SW480 (cell line): ENCODE measurements at places on chromosomes 1 and 21.

DNA sequence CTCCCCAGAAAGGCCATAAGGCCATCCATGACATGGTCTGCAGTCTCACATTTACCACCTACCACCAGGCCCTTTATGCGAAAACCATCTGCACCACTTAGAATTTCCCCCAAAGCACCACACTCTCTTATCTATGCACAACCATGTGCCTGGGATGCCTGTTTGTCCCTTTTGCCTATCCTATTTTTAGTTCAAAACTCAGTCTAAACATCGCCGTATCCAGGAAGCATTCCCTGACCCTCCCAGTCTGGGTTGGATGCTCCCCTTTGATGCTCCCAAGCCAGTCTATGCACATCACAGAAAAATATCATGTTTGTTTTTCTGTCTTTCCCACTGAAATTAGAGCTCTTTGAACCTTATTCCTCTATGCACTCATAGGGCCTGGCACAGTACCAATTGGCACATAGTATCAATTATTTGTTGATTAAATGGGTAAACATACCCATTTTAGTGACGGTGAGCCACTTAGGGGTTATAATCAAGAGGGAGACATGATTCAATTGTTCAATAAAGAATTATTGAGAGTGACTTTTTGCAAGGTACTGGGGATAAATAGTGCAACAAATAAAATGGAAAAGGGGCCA is 6.7 kb downstream of the MPL start:
- DNase-seq = no peak

- DNase-seq = no peak
These were observed 258.3 kb downstream of the SPATA17 start for GRCh38 chr1:217889401-217889800.

DNA sequence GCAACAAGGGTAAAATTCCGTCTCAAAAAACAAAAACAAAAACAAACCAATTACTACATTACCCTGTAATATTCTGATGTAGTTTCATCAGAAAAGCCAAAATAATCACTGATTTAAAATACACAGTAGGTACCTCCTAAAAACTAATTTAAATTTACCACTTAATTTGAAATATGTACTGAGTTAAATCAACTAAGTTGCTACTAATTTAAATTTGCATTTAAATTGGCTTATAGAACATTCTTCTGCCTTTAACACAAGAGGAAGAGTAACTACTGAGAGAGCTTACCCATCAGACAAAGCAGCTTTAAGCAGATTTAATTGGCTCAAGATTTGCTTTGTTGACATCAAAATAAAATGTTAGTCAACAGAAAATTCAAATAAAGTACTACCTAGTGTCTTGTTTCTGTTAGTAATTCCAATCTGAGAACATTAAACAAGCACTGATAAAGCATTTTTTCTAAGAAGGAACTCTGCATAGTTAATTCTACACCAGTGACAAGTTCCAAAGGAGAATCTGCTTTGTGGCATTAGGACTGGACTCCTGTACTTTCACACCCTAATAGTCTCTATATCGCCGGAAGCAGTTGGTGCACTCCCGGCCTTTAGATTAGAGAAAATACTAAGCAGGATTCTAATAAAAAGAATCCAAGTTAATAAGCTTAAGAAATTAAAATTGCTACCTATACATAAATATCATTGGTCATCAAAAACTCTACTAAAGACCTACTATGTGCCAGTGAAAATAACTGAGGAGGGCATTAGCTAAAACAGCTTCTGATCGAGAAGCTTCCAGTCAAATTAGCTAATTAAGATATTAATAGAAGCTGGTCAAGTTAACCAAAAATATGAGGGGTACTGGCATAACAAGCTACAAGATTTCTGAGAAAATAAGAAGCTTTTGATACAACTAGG is 8.4 kb downstream of the LUZP1 start:
- DNase-seq = no peak

DNA sequence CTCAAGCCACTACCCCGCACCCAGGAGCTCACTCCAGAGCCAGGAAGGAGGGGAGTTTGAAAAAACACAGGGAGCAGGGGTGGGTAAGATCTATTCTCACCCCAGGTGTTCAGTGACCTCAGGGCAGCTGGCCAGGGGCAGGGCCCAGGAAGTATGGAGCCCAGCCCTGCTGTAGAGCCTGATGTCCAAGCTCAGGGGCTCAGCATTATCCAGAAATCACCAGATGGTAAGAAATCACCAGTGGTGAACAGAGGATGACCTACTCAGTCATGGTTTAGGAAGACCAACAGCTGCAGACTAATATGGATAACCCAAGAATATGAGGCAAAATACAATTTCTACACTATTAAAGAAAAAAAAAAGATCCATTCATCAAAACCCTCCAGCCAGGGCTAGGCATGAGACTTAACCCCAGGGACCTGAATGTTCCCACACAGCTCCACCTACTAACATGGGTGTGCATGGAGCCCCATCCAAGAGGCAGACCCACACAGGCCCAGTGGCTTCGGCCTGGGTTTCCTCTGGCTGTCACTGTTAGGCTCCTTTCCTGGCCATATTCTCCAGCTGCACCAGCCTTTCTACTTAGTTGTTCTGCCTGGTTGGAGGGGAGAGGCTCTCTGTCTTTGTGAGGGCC is 67.6 kb downstream of the KCNN3 start:
- no peak for DNase-seq

- DNase-seq = no peak
These were observed 104.8 kb upstream of the GJB5 start for GRCh38 chr1:34650090-34650489.

DNA sequence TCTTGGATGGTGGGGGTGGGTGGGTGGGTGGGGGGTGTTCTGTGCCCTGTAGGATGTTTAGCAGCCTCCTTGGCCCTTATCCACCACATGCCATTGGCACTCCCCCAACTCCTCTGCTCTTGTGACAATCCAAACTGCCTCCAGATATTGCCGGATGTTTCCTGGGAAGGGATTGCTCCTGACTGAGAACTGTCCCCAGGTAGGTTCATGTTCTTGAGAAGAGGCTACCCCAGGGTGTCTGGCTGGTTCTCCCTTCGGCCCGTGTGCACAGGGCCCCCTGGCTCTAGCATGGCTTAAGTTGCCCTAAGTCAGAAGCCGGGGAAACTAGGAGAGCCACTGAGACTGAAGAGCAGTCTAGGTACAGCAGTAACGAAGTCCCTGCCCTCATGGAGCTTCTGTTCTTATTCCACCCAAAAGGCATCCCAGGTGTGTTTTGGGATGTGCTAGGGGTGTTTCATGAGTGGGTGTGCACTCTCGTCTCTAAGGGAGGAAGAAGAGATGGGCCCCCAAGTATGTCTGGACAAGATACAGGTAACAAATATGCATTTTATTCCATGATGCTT is 19.8 kb upstream of the THRAP3 start:
- no peak for DNase-seq

GRCh38 chr1:154239491-154239890 is 18.7 kb downstream of the UBAP2L start:
- no peak for DNase-seq

- DNase-seq = no peak
These were observed 35.2 kb downstream of the OBSCN start for GRCh38 chr1:228243093-228243492.

GRCh38 chr1:176789571-176790090 is 326.7 kb downstream of the PAPPA2 start:
- DNase-seq = peak; percentile 2

- no peak for DNase-seq
These were observed 60.6 kb downstream of the MEGF6 start for GRCh38 chr1:3550511-3551289.

GRCh38 chr1:22431965-22432364 is 19.7 kb upstream of the ZBTB40 start:
- no peak for DNase-seq

- DNase-seq = no peak
These were observed 143.8 kb downstream of the TGFB2 start for GRCh38 chr1:218488986-218489385.

- DNase-seq = no peak
These were observed 176.9 kb upstream of the FMN2 start for GRCh38 chr1:239914751-239915231.

DNA sequence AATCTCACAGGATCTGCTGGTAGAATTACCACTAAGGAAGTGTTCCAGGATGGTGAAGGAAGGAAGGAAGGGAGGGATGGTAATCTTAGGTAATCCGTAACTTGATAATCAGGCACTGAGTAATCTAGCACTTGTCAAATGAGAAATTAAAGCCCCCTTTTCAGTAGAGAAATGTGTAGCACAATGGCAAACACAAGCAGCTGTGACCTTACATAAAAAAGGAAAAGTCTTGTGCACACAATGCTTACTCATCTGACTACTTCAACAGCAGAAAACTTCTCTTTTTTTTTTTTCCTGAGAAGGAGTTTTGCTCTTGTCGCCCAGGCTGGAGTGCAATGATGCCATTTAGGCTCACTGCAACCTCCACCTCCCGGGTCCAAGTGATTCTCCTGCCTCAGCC is 6.1 kb downstream of the NUP210L start:
- no peak for DNase-seq

DNA sequence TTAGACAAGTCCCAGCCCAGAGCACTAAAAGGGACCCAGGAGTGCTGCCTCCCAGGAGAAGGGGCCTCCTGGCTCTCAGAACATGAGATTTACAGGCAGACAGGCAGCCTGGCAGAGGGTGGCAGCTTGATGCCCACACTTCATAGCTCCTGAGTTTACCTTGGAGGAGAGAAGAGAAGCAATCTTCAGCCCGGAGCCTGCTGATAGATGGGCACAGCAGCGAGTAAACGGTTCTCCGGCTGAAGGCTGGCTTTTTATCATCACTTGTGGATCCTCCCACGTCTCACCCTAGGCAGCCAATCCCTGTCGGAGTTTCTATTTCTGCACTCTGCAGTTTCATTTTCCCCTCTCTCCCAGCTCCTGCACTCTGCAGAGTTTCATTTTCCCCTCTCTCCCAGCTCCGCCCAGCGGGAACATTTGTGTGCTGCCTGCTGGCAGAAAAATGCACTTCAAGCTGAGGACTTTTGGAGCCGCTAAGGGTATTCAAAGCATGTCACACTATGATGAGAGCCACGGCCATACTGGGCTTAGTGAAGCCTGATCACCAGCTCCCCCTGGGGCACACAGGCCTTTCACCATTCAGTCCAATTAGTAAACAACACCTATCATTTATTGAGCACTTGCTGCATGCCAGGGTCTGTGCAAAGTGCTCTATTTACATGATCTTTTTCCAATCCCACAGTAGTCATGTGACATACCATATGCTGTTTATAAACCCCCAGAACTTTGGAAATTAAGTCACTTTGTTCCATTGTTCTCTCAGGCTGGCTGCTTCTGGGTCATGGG is at the start of gene IFI6:
Gene IFI6, minus strand, starts transcription at position 229 of the 786 bp plus-strand sequence. CDS start 2,878 bp downstream, outside the sequence.
- peak; percentile 95 for DNase-seq

- peak; percentile 47 for DNase-seq
These were observed 1.0 kb downstream of the MARCKSL1 start for GRCh38 chr1:32334864-32335534.

GRCh38 chr1:17829579-17829978 is 74.4 kb downstream of the ACTL8 start:
- DNase-seq = no peak

DNA sequence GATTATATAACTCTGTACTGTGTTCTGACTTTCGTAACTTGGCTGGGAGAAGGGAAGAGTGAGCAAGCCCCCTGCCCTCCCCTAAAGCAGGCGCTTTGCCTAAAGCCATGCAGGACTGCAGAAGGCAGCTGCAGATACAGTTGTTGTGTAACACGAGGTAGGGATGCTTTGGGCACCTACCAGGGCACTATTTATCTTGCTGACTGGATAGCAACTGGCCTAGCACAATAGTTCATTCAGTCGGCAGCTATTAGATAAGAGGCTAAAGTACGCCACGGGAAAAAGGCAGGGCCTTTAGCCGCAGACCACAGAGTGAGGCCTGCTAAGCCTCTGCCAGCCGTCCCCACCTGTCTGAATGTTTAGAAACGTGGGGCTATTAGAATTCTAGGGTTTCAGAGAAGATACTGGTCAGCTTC is 80.9 kb downstream of the TTC3 start:
- peak; percentile 93 for DNase-seq

GRCh38 chr1:162678439-162678838 is 46.2 kb downstream of the DDR2 start:
- DNase-seq = no peak

GRCh38 chr1:89100412-89100811 is 25.5 kb downstream of the GBP2 start:
- no peak for DNase-seq

DNA sequence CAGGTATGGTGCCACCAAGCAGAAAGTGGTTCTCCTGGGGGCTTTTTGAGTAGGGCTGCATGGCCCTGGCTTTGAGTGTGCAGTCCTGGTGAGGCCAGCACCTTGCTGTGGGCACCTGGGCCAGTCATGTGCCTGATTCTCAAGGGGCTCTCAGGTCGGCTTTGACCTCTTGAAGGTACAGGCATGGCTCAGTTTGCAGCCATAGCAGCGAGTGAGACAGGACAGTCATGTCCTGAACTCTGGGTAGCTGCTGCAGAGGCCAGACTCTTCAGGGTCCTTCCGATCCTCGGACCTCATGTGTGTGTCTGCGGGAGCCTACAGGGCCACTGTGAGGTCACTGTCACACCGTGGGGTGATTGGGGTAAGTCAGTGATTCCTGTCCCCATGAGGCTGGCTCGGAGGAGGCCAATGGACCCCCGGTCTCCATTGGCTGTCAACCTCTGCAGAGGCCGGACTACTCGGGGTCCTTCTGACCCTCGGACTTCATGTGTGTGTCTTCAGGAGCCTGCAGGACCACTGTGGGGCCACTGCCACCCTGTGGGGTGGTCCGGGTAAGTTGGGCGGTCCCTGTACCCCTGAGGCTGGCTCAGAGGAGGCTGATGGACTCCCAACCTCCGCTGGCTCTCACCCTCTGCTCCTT is 95.2 kb upstream of the C1orf174 start:
- no peak for DNase-seq

DNA sequence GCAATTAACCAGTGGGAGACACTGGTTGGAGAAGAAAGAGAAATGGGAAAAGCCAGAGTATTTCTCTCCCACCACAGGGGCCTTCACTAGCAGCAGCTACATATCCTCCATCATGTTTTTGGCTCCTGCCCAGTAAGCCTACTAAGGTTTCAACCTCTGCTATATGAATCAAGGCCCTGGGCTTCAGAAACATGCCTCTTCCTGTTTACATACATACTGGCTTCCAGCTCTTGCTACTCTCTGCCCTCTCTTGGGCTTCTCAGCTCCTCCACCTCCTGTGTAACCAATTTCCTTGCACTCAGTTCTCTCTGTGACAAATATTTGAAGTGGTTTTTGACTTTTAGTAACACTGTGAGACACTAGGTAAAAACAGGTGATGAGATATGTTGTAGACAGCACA is 80.8 kb downstream of the LRRC7 start:
- DNase-seq = no peak

DNA sequence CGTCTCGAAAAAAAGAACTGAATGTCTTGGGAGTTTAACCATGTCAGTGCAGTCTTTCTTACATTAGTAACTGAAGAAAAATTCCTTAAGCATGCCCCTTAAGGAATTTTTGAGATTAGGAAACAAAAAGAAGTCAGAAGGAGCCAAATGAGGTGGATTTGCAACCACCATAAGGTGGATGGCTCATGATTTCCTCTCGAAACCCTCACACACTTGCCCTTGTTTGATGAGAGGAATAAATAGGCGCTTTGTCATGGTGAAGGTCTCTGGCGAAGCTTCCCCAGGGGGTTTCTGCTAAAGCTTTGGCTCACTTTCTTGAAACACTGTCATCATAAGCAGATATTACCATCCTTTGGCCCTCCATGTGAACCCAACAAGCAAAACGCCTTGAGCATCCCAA is 68.2 kb downstream of the POFUT2 start:
- no peak for DNase-seq
